ENCODE measurements at places on chromosomes 2 and 18. TPM values are rescaled to one million over a fixed set of nuclear protein-coding genes. Genes with fewer than 3 reads are reported as not detected.
A peak's percentile ranks its signal among the peaks of the same experiment; 100 is the strongest.

Gene CXCR1
- polyA plus RNA-seq = 0.06 TPM

GRCh38 chr2:113076954-113077669, 9.3 kb downstream of the IL1F10 start:
- no peak for DNase-seq

Gene DQX1
- 0.82 TPM for polyA plus RNA-seq

DNA sequence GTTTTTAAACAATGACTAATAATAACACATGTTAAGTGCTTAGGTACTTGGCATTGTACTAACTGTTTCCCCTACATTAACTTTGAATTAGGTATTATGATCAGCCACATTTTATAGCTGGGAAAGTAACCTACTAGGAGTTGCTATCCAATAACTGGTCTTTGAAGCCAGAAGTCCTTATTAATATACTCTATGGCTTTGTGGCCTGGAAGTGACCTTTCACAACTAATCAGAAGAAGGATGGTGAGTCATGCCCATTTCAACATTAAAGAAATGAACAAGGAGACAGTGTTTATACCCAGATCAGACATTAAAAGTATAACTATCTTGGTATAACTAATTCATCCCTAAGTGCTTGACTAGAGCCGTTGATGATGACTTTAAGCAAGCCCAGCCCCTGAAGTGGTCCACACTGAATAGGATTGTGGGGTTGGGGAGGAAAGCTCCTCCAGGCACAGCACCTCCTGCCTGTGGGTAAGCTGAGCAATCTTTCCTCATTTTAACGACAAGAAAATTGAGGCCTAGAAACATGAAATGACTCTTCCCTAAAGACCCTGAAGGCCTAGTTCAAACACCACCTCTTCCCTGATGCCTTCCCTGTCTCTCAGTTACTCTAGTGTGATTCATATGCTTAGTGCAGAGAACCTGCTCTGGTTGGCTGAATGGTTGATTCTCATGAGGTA, 71.6 kb upstream of the RFX8 start:
- no peak for DNase-seq

Gene HTR2B
- polyA plus RNA-seq = 13.9 TPM

DNA sequence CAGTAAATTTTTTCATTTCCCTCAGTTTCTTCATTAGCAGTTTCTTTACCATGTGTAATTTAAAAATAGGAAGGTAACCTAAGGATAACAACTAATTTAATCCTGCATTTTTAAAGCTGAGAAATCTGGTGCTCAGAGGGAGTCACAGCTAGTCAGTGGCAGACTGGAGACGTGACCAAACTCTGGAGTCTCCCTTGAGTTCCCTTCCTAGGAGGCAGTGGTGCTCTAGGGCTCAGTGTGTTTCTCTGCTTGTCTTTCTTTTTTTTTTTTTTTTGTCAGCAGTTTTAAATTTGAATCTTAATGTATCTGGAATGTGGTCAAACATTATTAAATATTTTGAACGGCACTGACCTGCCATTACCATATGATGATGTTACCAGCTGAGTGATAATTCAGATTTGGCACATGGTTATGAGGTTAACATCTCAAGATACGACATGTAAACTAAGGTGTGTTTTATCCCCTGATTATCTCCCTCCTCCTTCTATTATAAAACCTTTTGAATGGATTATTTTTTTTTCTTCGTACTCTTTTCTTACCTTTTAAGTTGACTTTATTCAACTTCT, 226.2 kb downstream of the GALNT13 start:
- DNase-seq = no peak

Gene PLEKHH2
- 67.5 TPM for polyA plus RNA-seq

Gene FLACC1
- polyA plus RNA-seq = 2.0 TPM

Gene SLC30A3
- 9.2 TPM for polyA plus RNA-seq

DNA sequence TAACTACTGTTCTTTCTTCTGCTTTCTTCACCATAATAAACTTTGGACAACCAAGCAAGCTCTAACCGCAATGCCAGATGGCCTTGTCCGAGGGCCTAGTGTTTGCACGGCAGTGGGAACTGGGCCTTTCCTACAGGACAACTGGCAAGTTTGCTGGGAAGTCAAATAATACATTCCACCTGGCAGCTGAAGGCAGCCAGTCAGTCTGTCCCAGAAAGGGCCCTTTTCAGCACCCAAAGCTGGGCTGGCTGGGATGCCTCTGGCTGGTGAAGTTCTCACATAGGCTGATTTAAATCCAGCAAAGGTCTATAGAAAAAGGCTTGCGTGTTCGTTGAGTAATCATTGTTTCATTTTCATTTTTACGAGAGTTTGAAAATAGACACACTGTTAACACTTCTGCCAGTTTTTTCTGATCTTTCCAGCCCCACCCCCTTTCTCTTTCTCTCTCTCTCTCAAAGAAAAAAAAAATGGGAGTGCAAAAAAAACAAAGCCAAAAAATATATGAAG, 110.0 kb upstream of the EPAS1 start:
- DNase-seq = no peak

DNA sequence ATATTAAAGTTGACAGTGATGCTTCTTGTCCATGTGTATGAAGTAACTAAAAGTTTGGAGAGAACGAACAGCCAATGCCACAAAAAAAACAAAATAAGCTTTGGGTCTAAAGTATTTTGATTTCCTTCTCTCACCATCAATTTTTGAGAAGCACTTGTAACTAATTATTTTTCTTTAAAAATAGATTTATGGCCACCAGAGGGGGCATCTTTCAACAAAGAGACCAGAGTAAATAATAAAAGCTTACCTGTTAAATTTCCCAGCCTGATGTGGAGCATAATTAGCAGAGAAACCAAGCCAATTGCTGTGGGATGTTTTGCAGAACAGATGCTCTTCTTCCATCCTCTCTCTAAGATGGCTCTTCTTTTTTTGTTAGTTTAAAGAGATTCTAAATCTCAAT, 29.0 kb downstream of the LINC00305 start:
- DNase-seq = no peak

DNA sequence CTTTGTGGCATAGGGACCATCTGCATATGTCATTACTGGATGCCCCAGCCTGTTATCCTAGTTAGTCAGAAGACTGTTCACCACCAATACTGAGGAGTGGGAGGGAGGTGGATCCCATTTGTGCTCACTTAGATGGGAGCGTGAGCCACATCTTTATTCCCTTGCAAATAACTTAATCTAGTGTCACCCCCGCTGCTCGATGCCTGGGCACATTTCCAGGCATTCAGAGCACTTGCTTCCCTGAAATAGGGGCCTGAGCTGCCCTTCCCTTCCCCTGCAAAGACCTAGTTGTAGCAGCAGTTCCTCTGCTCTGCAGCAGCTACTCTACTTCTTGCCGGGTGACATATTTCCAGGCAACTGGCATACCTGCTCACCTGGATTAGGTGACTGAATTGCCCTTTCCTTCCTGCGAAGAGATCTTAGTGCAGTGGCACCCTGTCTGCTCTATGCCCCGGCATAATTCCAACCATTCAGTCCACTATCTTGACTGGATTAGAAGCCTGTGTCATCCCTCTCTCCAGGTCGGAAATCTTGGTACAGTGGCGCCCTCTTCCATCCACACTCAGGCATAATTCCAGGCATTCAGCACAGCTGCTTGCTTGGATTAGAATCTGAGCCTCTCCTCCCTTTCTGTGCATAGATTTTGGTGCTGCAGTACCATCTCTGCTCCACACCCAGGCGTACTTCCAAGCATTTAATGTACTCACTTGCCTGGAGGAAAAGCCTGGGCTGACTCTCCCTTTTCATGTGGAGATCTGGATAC, 1389.1 kb upstream of the TMEFF2 start:
- no peak for DNase-seq

GRCh38 chr2:128090575-128090944, 440 bp upstream of the UGGT1 start:
- no peak for DNase-seq

DNA sequence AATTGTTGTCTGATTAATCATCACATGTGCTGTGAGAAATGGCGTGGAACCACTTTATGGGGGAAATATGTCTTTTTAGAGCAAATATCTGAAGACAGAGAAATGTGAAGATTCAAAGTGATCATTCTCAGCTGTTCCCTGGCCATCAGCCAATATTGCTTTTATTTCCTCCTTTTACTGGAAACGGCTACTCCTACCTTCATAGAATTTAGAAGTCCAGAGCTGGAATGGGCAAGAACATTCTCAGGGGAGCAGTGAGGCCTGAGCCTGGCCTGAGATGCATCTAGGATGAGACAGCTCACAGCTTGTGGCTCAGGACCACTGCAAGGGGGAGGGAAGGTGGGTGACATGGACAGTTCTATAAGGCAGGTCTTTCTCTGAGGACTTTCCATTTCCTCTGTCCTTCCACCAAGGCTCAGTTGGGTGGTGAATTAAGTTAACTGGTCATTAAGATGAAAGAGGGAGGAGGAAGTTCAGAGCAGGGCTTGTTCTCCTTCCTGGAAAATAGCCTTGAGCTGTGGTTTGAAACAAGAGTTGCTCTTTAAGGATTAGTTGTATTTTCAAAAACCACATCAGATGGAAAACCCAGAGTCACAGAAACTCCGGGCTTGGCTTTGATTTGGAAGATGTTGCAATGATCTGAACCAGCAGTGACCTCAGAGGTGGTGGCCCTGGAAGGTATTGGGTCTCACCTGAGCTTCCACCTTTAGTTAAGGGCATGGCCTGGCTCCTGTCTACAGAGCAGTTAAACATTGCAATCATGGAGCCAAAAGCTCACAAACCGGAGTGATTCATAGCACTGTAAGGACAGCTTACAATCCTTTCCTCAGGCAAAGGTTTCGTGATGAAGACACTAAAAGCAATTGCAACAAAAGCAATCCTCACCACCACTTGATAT, 144.3 kb downstream of the VAPA start:
- no peak for DNase-seq

Gene MATN3
- polyA plus RNA-seq = 3.0 TPM

DNA sequence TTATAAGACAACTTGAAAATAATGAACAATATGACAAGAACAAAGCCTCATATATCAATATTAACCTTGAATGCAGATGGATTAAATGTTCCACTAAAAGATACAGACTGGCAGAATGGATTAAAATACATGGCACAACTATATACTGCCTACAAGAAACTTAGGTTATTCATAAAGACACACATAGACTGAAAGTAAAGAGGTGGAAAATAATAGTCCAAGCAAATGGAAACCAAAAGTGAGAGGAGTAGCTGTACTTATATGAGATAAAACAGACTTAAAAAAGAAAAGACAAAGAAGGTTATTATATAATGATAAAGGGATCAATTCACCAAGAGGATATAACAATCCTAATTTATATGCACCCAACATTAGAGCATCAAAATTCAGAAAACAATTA, 18.2 kb downstream of the LMAN1 start:
- DNase-seq = no peak

- DNase-seq = no peak
Observed at GRCh38 chr2:22694856-22695255, 690.1 kb upstream of the KLHL29 start.

DNA sequence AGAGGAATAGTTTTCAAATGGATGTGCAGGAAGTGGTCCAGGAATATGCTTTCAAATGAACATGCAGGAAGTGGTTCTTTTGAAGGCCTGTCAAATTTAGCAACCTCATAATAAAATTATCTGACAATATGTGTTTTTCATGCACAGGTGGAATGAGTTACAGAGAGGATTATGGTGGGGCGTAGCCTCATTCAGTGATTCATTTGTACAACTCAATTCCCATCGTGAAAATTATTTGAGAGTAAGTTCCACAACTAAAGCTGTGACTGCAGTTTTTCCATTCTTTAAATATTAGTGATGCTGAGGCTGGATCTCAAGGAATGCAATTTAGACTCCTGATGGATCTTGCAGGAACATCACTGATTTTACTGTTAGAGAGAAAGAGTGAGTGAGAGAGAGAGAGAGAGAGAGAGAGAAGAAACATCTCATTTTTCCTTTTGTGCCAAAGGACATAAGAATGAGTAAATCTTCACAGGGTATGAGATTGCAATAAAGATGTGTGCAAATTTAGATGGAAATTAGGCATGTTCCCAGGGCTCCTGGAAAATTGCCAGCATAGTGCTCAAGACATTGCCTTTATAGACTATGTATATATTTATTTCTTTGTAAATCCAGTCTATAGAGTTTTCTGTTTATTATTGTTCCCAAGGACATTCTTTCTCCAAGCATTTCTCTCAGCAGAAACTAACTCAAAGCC, 394.9 kb upstream of the ZEB2 start:
- DNase-seq = no peak

- DNase-seq = peak; percentile 9
Observed at GRCh38 chr18:53772293-53772692, 452.2 kb downstream of the MBD2 start.

GRCh38 chr2:41830600-41830999, 217.2 kb upstream of the PKDCC start:
- no peak for DNase-seq

DNA sequence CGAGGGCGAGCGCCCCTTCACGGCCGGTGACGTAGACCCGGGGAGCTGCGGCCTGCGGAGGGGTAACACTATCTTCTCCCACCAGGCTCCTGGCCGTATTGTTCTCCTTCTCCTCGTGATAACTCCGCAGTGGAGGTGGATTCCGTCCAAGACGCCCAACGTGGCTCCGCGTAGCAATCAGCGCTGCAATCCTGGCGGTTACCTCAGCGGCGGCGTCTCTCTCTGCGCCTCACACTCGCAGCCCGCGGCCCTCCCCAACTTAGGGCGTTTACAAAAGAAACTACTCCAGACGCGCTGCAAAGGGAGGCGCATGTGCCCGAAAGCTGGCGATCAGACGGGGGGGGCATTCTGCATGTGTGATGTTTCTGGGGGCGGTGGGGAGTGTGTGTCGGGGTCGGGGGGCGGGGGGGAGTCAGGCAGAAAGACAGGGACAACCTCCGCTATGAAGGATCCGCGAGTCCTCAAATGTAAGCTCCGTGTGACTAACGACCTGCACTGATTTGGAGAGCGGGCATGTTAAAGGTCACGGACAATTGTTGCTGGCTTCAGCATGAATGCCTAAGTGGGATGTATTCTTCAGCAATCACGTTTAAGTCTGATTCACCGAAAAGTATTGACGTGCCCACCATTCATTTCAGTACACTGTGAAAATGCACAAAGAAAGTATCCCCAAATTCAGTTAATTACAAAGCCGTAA, 1.3 kb upstream of the ZNF516 start:
- DNase-seq = peak; percentile 70

DNA sequence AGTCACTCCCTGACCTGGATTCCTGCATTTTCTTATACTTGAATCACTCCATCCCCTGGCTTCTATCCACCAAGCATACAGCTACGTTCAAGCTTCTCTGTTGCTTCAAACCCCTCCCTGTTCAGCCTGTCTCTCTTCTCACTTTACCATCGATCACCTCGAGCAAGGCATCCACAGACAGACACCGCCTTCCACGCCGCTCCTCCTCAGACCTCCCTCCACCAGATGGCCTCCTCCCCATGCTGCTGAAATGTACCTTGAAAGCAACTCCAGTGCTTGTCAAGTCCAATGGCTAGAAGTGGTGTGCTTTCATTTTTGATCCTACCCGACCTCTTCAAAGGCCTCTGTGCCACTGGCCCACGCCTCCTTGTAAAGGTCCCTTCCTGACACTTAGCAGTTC, 131.3 kb upstream of the ACAA2 start:
- DNase-seq = no peak

DNA sequence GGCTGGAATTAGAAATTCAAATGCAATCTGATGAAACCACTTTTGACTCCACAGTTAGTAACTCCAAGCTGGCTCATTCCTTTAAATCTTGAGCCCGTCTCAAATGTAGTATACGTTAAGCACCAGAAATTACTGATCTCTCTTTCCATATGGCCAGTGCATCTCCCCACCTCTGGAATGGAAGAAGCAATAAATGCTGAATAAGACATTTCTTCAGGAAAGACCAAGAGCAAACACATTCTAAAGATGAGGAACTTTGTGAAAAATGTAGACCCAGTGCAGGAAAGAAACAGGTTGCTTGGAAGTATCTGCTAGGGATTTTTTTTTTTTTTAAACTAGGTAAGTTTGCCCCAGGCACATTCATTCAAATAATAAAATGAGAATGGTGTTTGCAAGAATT, 143.1 kb upstream of the FBXO11 start:
- DNase-seq = no peak

GRCh38 chr2:136057023-136057801, 60.7 kb downstream of the CXCR4 start:
- DNase-seq = no peak
